Endodermal cell (in vitro differentiated cells): ENCODE measurements at places on chromosomes 5 and 9. TPM values are rescaled to one million over a fixed set of nuclear protein-coding genes. Genes with fewer than 3 reads are reported as not detected.

DNA sequence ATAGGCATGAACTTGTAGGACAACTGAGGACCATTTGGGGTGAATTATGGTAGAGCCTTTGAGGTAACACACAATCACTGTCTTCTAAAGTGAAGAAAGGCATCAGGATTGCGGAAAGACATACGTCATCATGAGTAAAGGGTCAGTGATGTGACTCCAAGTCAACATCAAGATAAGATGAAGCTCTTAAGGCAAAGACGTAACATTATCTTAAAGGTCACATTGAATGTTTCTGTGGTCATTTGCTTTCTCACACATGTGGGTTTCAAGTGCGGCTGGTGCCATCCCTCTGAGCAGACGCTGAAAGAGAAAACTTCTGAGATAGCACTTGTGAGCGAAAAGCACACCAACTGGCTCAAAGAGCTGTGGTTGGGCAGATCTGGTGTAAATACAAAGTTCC, 63.3 kb upstream of the GRAMD2B start:
- H3K27me3 ChIP-seq: no peaks in the 10 kb centered on the region
- H3K4me3 ChIP-seq: no peak overlapping the region
- H3K27ac ChIP-seq: no peak overlapping the region
- H3K36me3 ChIP-seq: no peaks in the 10 kb centered on the region

- H3K27ac ChIP-seq: no peak overlapping the region
- no peaks in the 10 kb centered on the region for H3K36me3 ChIP-seq
- H3K4me1 ChIP-seq: no peaks in the 10 kb centered on the region
- H3K27me3 ChIP-seq: no peaks in the 10 kb centered on the region
- DNase-seq: peak; percentile 31
These were observed 57.3 kb upstream of the CPLX2 start for GRCh38 chr5:175813943-175814630.

- no peaks in the 10 kb centered on the region for H3K27me3 ChIP-seq
- no peak for DNase-seq
- no peak overlapping the region for H3K4me3 ChIP-seq
- no peaks in the 10 kb centered on the region for H3K4me1 ChIP-seq
- no peak overlapping the region for H3K27ac ChIP-seq
These were observed 179.8 kb downstream of the DOCK8 start for GRCh38 chr9:394347-395052.

- H3K36me3 ChIP-seq: no peaks in the 10 kb centered on the region
- H3K4me3 ChIP-seq: no peak overlapping the region
- H3K27ac ChIP-seq: no peak overlapping the region
- H3K4me1 ChIP-seq: no peaks in the 10 kb centered on the region
These were observed 27.1 kb upstream of the IFNA14 start for GRCh38 chr9:21266733-21267484.

PCDHGA4 gene
- 4.0 and 5.0 TPM in 2 replicates for total RNA-seq

STING1 gene
- 0.20 and 0.43 TPM in 2 replicates for total RNA-seq

GRCh38 chr5:173274771-173275170, 39.8 kb upstream of the NKX2-5 start:
- no peak overlapping the region for H3K27ac ChIP-seq
- no peaks in the 10 kb centered on the region for H3K4me1 ChIP-seq
- no peaks in the 10 kb centered on the region for H3K36me3 ChIP-seq
- H3K4me3 ChIP-seq: no peak overlapping the region
- DNase-seq: no peak

DNA sequence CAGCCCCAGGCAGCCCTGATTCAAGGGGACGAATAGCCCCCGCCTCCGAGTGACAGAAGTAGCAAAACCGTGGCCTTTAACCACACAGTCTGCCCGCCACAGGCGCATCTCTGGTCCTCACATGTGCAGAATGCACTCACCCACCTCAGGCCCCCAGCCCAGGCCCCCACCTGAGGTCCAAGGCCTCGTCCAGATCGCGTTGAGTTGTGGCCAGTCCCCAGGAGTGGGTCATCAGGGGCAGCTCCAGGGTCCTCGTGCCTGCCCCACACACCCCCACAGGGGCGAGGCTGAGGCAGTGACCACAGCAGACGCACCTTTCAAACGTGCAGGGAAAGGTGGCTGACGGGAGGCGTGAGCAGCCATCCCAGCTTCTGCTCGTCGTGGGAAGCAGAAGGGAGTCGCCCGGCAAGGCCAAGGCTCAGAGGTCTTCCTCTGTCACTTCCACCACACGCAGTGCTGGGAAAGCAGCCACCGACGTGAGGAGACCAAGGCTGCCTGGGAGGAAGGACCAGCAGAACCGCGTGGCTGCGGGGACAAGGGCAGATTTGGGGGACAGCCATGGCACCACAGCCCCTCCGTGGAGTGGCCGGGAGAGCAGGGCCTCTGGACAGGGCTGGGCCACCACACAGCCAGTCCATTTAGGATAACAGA, 77.8 kb upstream of the OTULINL start:
- no peak overlapping the region for H3K4me3 ChIP-seq
- no peaks in the 10 kb centered on the region for H3K4me1 ChIP-seq
- H3K27ac ChIP-seq: no peak overlapping the region
- H3K36me3 ChIP-seq: peaks cover 23% of the 10 kb centered on the region
- no peaks in the 10 kb centered on the region for H3K27me3 ChIP-seq
- DNase-seq: no peak

- H3K27ac ChIP-seq: no peak overlapping the region
- no peak overlapping the region for H3K4me3 ChIP-seq
- DNase-seq: no peak
- no peaks in the 10 kb centered on the region for H3K36me3 ChIP-seq
- H3K27me3 ChIP-seq: no peaks in the 10 kb centered on the region
These were observed 1.8 kb upstream of the CFAP95 start for GRCh38 chr9:69818750-69819345.

- no peak for DNase-seq
- no peak overlapping the region for H3K4me3 ChIP-seq
- no peaks in the 10 kb centered on the region for H3K27me3 ChIP-seq
- H3K4me1 ChIP-seq: no peaks in the 10 kb centered on the region
- peaks cover 6% of the 10 kb centered on the region for H3K36me3 ChIP-seq
These were observed 28.6 kb upstream of the TRIM14 start for GRCh38 chr9:98147582-98147981.

JAKMIP2 gene
- 6.9 and 7.1 TPM in 2 replicates for total RNA-seq

DNA sequence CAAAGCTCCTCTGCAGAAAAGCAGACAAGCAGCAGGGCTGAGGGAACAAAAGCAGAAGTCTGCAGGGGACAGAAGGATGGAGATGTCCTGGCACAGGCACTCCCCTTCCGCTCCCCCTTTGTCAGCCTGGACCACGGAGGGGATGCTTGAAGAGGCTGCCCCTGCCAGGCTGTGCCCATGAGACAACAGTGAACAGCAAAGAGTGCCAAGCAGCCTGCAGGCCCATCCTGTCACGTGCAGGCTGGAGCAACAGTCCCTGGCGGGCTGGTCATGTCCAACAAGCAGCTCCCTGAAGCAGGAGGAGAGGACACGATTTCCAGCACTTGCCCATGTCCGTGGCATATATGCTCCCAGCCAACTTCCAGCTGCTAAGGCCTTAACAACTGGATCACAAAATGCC, 132.3 kb downstream of the IRX2 start:
- no peak overlapping the region for H3K27ac ChIP-seq
- no peaks in the 10 kb centered on the region for H3K36me3 ChIP-seq
- H3K4me3 ChIP-seq: no peak overlapping the region
- no peaks in the 10 kb centered on the region for H3K27me3 ChIP-seq
- DNase-seq: peak; percentile 31

DNA sequence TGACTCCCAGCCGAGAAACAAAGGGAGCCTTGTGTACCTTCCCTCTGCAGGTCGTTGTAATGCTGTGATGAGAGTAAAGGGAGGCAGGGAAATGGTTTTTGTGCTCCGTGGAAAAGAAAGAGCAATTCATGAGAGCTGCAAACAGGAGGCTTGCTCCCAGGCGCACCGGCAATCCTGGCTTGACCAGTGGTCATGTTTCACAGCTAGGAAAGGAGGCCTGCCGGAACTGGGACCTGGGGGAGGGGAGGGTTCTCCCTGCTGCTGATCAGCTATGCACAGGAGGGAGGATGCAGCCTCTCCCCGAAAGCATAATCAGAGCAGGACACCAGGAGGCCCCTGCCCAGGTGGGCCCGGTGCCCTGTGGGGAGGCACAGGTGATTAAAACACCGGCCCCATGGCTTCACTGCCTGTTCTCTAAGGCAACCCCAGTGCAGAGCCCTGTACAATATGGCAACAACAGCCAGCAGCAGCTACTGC, 131.3 kb downstream of the ZDHHC21 start:
- H3K27me3 ChIP-seq: no peaks in the 10 kb centered on the region
- H3K27ac ChIP-seq: no peak overlapping the region
- H3K4me1 ChIP-seq: peaks cover 8% of the 10 kb centered on the region
- peak; percentile 72 for DNase-seq

DNA sequence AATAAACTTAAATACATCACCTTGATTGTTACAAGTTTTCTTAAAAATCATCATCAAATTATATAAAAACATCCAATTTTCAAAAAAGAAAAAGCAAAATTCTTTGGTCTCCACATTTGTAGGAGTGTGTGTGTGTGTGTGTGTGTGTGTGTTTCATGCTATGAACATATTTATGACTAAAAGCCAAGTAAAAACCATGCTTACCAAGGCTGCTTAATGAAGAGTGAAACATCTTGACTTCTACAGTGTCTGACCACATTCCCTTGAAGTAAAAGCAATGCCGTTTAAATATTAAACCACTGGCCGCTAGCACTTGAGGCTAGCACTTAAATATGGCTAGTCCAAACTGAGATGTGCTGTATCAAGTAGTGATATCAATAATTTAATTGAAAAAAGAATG, 549.1 kb upstream of the CCNG1 start:
- H3K27me3 ChIP-seq: no peaks in the 10 kb centered on the region
- no peak for DNase-seq
- no peaks in the 10 kb centered on the region for H3K36me3 ChIP-seq
- H3K27ac ChIP-seq: no peak overlapping the region
- no peak overlapping the region for H3K4me3 ChIP-seq
- H3K4me1 ChIP-seq: no peaks in the 10 kb centered on the region

KIF20A gene
- 49.5 to 75.3 TPM (median 74.6 TPM) in 3 replicates for total RNA-seq

GRCh38 chr9:137494104-137494544, 35.0 kb upstream of the NSMF start:
- H3K27me3 ChIP-seq: no peaks in the 10 kb centered on the region
- no peak overlapping the region for H3K4me3 ChIP-seq
- no peaks in the 10 kb centered on the region for H3K4me1 ChIP-seq
- no peaks in the 10 kb centered on the region for H3K36me3 ChIP-seq
- no peak for DNase-seq

INSL4 gene
- total RNA-seq: not detected in 2 replicates

- no peak for DNase-seq
- no peaks in the 10 kb centered on the region for H3K36me3 ChIP-seq
- H3K27ac ChIP-seq: peak overlapping the region; percentile 55
- H3K4me3 ChIP-seq: no peak overlapping the region
These were observed 45.3 kb downstream of the PAM start for GRCh38 chr5:102800427-102800826.

APC gene
- total RNA-seq: 74.0 and 87.6 TPM in 2 replicates

GRCh38 chr5:151474799-151475198, 27.4 kb downstream of the SLC36A1 start:
- no peaks in the 10 kb centered on the region for H3K4me1 ChIP-seq
- no peaks in the 10 kb centered on the region for H3K27me3 ChIP-seq
- no peak overlapping the region for H3K27ac ChIP-seq
- H3K36me3 ChIP-seq: peaks cover 49% of the 10 kb centered on the region
- DNase-seq: no peak
- H3K4me3 ChIP-seq: no peak overlapping the region

DNA sequence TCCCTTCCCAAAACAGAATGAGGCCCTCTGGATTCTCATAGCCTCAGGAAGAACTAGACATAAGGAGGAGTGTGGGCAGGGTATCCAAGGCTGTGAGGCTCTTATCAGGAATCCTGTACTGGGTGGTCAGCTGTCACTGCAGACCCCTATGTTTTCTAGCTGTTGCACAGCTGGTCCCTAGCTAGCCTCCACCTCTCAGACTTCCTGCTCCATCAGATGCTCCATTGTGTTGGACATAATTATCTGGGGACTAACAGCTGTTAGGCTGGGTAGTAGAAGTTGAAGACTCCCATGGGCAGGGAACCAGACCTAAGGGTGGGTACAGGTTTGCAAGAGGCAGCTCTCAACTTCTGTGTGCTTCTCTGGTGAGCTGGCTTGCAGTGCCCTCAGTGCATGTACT, 18.4 kb downstream of the FAM219A start:
- DNase-seq: no peak

DNAJC21 gene
- total RNA-seq: 47.2 and 49.6 TPM in 2 replicates

- H3K27me3 ChIP-seq: peaks cover 63% of the 10 kb centered on the region
- no peaks in the 10 kb centered on the region for H3K4me1 ChIP-seq
- H3K4me3 ChIP-seq: no peak overlapping the region
- H3K36me3 ChIP-seq: no peaks in the 10 kb centered on the region
- DNase-seq: no peak
- no peak overlapping the region for H3K27ac ChIP-seq
These were observed 12.0 kb upstream of the TRIM36 start for GRCh38 chr5:115181757-115182156.

HTR1A gene
- total RNA-seq: not detected in 3 replicates

GRCh38 chr9:338602-339001, 123.9 kb downstream of the DOCK8 start:
- no peak overlapping the region for H3K27ac ChIP-seq
- H3K27me3 ChIP-seq: no peaks in the 10 kb centered on the region
- H3K36me3 ChIP-seq: peaks cover 26% of the 10 kb centered on the region
- H3K4me3 ChIP-seq: no peak overlapping the region

SLC6A18 gene
- total RNA-seq: not detected in 2 replicates

ZER1 gene
- total RNA-seq: 33.0 and 34.9 TPM in 2 replicates

ACTBL2 gene
- total RNA-seq: not detected in 2 replicates

- DNase-seq: peak; percentile 75
- H3K4me1 ChIP-seq: peaks cover 21% of the 10 kb centered on the region
- peaks cover 31% of the 10 kb centered on the region for H3K36me3 ChIP-seq
These were observed 29.5 kb downstream of the RAI14 start for GRCh38 chr5:34685485-34686165.

GRCh38 chr9:4223312-4223833, 76.5 kb downstream of the GLIS3 start:
- no peaks in the 10 kb centered on the region for H3K36me3 ChIP-seq
- no peak for DNase-seq
- H3K27ac ChIP-seq: no peak overlapping the region
- no peaks in the 10 kb centered on the region for H3K4me1 ChIP-seq
- H3K4me3 ChIP-seq: no peak overlapping the region

GRCh38 chr9:137660144-137660543, 41.3 kb downstream of the EHMT1 start:
- H3K27me3 ChIP-seq: no peaks in the 10 kb centered on the region
- H3K4me3 ChIP-seq: no peak overlapping the region
- no peaks in the 10 kb centered on the region for H3K4me1 ChIP-seq
- no peak overlapping the region for H3K27ac ChIP-seq
- peaks cover 7% of the 10 kb centered on the region for H3K36me3 ChIP-seq

TNC gene
- total RNA-seq: 67.5 to 73.3 TPM (median 71.5 TPM) in 3 replicates

CAMK2A gene
- total RNA-seq: 0.31 TPM in 1 of 2 replicates, not detected in the other

DNA sequence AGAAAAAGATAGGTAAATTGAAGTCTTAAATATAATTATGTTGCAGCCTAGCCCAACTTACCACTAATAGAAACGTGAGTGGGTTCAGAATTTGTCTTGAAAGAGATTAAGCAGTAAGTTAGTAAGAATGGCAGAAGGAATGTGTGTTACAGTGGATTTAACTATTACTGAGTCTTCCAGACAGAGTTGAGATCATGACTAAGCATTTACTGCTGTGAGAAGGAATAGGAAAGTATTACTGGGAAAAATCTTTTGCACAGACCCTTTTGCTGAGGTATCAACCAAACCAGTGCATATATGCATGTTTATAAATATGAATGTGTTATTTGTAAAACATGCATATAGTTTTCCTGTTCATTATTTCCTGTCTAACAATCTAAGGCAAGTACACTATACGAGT, 112.8 kb upstream of the EFNA5 start:
- no peaks in the 10 kb centered on the region for H3K27me3 ChIP-seq
- no peak overlapping the region for H3K4me3 ChIP-seq
- H3K4me1 ChIP-seq: no peaks in the 10 kb centered on the region

SCAMP1 gene
- 52.3 and 53.3 TPM in 2 replicates for total RNA-seq

- H3K4me3 ChIP-seq: no peak overlapping the region
- DNase-seq: no peak
- no peaks in the 10 kb centered on the region for H3K27me3 ChIP-seq
- H3K27ac ChIP-seq: no peak overlapping the region
These were observed 153.4 kb downstream of the BARX1 start for GRCh38 chr9:93801581-93802284.
